NCI-H1417 (cell line): ENCODE measurements at places on chromosomes 2 and 18.
A peak's percentile ranks its signal among the peaks of the same experiment; 100 is the strongest.

- DNase-seq, result no peak
These were observed 19.8 kb downstream of the MAP4K4 start for GRCh38 chr2:101717071-101717845.

GRCh38 chr2:158539176-158540005 lies 82.6 kb downstream of the PKP4 start:
- peak; percentile 0 for DNase-seq

DNA sequence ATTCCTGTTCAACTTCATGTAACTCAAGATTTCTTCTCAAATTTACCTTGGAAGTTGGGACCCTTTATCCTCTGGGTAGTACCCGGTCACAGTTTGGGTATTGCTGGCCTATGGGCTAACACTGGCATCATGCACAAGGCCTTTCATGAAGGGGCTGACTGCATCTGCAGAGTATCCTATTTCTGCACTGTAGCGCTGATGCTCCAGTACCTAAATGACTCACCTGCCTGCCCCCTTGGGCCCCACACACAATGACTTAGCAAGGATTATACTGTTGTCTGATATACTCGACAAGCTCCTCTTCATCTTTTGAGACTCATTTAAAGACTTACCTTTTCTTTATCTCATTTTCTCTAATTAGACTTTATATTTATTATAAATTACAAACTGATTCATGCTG lies 39.9 kb downstream of the DNAH6 start:
- DNase-seq, result no peak

GRCh38 chr2:239470151-239470900 lies 69.5 kb upstream of the HDAC4 start:
- DNase-seq, result no peak

DNA sequence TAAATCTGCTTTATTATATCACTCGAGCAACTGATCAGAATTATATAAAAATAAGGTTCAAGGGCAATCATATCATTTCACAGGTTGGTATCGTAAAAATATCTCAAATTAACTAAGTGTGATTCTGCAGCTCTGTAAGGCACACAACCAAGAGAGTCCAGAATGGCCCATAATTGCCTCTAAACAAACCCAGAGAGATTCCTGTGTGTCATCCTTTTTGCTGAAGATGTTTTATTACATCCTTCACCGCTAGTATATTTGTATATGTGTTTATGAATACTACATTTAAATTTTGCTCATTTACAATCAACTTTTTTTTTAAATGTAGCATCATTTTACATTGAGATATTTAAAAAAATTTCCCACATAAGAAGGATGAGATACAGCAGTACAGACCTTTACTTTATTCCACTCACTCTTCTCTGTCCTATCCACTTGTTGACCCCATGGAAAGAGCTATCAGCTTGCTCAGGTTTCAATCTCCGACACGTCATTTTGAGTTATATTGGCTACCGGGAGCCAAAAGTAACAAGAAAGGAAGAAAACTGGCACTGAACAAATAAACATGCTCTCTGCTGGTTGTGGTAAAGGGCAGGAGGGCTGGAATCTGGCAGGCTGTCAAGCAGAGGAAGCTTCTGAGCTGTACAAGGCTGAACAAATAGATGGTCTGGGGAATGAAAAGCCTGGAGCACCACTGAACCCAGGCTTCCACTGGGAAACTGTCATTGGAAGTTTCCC lies 23.1 kb downstream of the PLA2R1 start:
- DNase-seq, result no peak

- DNase-seq, result no peak
These were observed 11.6 kb upstream of the NCK2 start for GRCh38 chr2:105732955-105733607.

GRCh38 chr2:37738266-37738885 lies 66.9 kb upstream of the CDC42EP3 start:
- DNase-seq, result no peak

DNA sequence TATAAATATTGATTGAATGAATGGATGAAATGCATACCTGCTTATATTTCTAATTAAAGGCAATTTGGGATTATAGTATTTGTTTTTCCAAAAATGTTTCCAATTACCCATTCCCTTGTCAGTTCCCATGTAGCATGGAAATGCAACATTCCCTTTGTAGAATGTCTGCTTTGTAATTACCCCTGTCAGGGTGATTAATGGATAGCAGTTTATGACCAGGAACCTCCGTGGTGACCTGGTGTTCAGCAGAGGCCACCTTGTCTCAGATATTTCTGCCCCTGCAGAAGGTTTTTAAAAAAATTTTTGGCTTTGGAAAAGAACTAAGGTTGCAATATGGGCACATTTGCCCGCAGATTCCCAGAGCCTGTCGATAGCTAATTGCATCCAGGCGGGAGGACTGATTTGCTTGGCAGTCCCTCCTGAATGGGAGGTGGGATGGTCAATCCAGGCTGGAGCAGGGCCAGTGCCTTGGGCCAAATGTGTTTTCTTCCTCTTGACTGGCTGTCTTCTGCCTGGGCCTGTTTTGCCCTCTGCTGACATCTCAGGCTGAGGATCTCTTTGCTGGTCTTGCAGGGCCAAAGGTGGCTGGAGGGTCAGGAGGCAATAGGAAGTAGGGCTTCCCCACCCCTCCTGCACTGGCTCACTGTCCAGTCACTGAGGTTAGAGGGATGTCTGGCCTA lies 82.1 kb downstream of the TMEM182 start:
- DNase-seq, result peak; percentile 42

DNA sequence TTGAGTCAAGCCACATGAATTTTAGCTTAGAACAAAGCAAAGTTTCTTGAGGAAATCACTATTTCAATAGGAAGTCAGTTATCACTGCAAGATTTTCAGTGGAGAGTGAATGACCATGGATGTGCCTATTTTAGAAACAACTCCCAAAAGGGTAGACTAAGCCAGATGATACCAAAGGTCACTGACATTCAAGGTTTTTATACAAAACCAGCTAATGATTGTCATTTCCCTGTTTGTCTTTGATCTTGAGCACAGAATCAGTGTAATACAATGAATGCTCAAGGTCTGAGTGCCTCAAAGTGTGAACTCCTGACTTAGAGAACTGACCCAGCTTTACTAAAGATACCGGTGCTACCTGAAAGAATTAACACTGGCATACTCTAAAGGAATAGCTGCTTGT lies 60.5 kb downstream of the CDH2 start:
- DNase-seq, result no peak

DNA sequence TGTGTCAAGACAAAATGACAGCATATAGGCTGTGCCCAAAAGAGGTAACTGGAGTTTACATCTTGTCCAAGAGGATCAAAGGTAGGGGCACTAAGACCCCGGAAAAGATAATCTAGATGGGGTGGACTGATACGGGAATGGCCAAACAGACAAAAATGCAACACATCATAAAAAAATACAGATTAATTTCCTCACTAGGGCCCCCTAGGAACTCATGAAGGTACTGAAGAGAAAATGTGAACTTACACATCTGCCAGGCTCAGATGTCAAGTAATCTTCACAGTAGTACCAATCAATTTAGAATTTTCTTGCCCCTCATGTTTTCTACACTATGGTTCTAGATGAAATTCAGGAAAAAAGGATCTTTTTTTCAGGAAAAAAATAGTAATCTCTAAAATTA lies 115.6 kb upstream of the REG3A start:
- DNase-seq, result no peak

- no peak for DNase-seq
These were observed 63.0 kb downstream of the REEP1 start for GRCh38 chr2:86274265-86274917.

GRCh38 chr2:60554646-60555065 lies 1.2 kb upstream of the BCL11A start:
- DNase-seq, result peak; percentile 52

DNA sequence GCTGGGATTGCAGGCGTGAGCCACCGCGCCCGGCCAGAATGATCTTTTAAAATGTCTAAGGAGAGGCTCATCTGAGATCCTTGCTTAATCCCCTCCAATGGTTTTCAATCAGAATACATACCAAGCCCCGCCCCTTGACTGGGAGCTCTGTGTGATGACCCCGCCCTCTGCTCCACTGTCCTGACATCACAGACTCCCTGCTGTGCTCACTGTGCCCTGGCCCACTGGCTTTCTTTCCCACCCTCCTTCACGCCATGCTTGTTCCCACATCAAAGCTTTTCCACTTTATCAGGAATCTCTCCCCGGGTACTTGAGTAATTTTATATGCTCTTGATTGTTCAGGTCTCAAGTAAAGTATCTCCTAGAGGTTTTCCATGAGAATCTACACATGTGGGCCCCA lies 762.3 kb upstream of the ID2 start:
- DNase-seq, result peak; percentile 16

DNA sequence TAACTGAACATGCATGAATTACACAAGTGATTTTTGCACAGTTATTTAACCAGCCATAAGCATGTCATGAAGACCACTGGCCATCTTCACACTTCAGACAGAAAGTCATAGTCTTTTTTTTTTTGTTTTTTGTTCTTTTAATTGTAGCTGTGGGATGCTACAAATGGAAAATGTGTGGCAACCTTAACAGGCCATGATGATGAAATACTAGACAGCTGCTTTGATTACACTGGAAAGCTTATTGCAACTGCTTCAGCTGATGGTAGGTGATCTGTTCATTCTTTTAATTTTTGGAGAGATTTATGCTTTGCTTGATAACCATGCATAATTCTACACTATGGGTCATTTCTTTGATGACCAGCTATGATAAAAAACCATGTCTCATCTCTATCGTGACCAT lies 35.6 kb downstream of the DAW1 start:
- DNase-seq, result no peak

- DNase-seq, result no peak
These were observed 1.2 kb upstream of the CNNM4 start for GRCh38 chr2:96759548-96759947.

GRCh38 chr2:239236808-239237205 lies 164.0 kb downstream of the HDAC4 start:
- peak; percentile 36 for DNase-seq

DNA sequence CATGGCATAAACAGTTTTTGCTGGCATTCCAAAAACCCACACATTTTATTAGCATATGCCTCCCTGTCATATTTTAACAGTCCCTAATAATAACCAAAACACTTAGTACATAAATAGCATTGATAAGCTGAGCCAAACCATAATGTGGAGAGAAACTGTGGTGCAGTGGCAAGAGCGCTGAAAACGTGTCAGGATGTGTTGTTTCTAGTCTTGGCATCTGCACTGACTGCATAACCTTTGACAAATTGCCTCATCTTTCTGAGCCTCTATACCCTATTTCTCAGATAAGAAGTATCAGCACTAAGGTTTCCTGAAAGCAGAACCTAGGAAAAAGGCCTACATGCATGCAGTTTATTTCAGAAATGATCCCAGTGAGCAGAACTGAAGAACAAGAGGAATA lies 41.4 kb downstream of the RAD51AP2 start:
- no peak for DNase-seq
